HepG2 (cell line): ENCODE measurements at places on chromosomes 13 and 19. TPM values are rescaled to one million over a fixed set of nuclear protein-coding genes. Genes with fewer than 3 reads are reported as not detected.

DNA sequence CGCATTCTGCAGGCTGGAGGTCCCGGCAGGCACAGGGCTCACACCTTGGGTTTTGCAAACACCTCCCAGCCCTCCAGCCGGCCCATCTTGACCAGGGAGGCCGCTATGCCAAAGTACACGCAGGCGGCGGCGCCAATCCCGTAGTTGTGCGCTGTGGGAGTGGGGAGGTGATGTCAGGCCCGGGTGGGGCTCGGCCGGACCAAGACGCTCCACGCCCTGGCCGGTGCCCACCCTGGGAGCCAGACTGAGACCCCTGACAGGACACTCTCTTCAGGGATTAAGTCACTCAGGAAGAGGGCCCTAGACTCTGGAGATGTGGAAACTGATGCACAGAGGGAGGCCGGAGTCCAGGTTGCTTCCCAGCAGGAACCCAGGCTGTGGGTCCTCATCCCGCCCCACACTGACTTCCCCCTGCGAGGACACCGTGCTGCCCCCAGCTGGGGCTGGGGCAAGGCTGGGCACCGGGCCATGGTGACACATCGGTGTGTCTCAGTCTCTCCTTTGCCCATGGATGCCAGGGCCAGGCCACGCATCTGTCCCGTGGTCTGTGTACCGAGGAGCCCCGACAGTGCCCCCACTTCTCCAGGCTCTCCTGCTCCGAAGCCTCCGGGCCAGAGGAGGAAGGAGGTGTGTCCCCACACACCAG, 8.8 kb downstream of the NDUFA11 start:
- DNase-seq = no peak

DNA sequence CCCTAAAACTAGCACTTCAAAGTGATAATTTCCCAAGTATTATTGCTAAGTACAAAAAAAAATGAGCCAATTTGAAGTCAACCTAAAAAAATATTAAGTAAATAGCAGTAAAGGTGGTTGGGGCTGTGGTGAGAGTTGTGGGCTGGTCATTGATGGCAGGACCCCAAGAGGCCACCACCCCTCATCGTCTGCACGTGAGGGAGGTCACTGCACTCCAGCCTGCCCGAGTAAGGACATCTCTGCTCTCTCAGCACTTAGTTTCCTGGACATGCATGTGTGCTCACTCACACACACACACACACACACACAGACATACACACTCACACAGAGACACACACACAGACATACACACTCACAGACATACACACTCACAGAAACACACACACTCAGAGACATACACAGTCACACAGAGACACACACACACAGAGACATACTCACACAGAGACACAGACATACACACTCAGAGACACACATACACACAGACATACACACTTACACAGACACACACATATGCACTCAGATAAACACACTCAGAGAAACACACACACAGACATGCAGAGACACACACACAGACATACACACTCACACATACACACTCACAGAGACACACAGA, 127.2 kb upstream of the SOX1 start:
- DNase-seq = no peak

GRCh38 chr19:42172261-42172660, 40.0 kb upstream of the POU2F2 start:
- DNase-seq = no peak

- no peak for DNase-seq
Observed at GRCh38 chr13:41370736-41371135, 59.7 kb downstream of the NAA16 start.

DNA sequence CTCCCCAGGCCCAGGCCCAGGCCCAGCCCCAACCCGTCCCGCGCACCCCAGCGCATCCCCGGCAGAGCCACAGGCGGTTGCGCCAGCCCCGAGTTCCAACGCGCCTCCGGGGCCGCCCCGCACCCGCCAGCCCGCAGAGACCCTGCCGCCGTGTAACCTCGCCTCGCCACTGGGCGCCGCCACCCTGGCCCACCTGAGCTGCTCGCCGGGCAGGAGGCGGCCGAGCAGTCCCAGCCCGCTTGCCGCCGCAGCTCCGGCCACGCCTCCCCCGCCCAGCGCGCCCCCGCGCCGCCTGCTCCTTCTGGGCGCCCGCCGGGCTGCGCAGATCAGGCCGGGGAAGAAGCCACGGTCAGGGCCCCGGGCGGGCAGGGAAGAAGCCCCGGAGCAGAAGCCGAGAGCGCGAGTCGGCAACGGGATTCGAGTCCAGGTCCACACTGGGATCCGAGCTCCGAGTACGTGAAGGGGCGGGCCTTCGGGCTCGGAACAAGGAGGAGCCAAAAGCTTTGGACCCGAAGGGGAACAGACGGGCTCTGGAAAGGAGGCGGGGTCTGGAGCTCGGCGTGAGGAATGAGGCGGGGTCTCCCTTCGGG, at the start of gene MBOAT7:
Gene MBOAT7 (minus strand): TSS at position 436 of the 590 bp plus-strand sequence. CDS start 1,072 bp downstream, outside the sequence.
- no peak for DNase-seq

DNA sequence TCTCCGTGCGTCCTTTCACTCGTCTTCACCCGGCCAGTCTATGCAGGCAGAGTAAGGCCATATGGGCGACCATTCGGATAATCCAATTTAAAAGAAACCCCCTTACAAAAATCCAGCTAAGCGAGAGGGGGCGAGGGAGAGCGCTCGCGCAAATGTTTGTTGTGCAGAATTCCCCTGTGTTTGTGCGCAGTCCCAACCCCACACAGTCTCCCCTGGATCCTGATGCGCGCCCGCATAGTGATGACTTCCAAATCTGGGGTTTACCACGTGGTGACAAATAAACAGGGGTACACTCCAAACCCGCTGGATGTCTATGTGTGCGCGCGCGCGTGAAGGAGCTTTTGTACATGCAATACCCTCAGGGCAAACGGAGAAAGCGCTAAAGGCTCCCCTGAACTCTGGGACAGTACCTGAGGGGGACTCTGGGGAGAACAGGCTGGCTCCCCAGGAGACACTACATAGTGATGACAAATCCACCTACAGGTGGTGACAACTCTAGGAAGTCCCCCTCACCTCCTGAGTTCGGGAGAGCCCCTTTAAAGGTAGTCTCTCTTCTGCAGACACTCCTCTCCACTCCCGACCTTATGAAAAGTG, 8.5 kb downstream of the SOX21 start:
- DNase-seq = no peak

GRCh38 chr19:33868076-33868735, 71.5 kb downstream of the KCTD15 start:
- DNase-seq = no peak

GRCh38 chr13:32261567-32261966, 53.6 kb downstream of the ZAR1L start:
- DNase-seq = no peak

GRCh38 chr13:98576200-98576945, 534 bp downstream of the STK24 start:
- no peak for DNase-seq

DNA sequence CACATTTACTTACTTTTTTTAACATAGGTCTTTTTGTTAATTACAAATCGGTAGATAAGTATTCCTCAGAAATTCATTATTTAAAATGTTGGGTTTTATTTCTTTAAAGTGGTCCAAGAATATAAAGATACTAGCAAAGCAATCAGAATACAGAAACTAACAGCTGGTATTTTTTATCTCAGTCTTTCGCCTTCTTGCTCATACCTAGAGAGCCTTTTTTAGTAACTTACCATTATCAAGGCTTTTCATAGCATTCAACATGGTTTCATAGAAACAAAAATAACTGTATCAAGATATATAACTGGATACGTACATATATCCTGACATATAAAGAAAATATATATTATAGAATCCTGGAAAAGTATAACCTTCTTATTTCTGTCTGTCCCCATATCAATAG, 227.8 kb upstream of the MIR17HG start:
- DNase-seq = no peak

DNA sequence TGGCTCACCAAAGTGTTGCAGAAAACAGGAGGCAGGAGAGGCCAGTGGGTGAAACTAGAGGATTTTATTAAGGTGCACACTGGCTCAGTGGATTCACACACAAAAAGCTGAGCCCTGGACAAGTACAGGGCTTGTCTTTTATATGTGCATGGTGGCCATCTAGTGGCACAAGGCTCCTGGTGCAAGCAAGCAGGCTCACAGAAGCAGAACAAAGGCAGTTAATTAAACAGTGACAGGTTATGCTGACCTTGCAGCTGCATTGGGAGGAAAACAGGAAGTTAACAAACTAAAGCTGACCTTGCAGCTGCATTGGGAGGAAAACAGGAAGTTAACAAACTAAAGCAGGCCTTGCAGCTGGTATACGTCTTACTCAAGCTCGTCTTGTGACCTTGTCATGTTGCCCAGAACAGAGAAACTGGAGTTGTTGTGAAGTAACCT, 65.3 kb upstream of the ZNF681 start:
- DNase-seq = peak; percentile 9

The RPS28 gene
- total RNA-seq = 281 and 319 TPM in 2 replicates

GRCh38 chr19:49672131-49672919, 4.7 kb upstream of the PRMT1 start:
- peak; percentile 92 for DNase-seq

The PRODH2 gene
- total RNA-seq = 42.0 and 86.7 TPM in 2 replicates

DNA sequence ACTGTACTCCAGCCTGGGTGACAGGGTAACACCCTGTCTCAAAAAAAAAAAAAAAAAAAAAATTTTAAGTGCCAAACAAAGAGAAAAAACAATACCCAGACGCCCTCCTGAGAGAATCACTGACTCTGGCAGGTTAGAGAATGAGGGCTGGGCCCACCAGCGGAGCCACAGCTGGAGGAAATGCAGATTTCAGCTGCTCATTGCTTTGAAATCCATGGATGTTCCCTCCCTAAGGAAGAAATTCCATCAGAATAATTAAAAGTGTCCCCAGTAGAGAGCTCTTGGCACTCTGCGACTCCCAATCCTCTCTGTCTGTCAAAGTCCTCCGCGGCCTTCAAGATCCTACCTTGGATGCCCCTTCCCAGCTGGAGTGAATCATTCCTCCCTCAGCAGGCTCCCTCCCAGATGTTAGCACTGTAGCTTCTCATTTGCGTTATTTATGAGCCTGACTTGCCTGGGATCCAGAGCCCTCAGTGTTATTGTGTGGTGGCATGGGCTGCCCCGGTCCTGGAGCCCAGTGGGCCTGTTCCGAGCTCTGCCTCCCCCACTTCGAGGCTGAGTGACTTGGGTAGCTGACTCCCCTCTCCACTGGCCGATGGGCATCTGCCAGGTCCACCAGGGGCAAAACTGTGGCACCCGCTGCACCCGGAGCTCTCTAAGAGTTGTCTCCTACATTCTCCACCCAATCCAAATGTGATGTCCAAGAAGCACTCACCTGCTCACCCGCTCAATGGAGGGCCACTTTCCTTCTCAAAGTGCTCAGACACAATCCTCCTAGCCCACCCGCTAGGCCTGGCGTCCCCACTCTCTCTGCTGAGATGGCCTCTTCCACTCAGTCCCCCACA, 47.0 kb downstream of the SERP2 start:
- DNase-seq = no peak

DNA sequence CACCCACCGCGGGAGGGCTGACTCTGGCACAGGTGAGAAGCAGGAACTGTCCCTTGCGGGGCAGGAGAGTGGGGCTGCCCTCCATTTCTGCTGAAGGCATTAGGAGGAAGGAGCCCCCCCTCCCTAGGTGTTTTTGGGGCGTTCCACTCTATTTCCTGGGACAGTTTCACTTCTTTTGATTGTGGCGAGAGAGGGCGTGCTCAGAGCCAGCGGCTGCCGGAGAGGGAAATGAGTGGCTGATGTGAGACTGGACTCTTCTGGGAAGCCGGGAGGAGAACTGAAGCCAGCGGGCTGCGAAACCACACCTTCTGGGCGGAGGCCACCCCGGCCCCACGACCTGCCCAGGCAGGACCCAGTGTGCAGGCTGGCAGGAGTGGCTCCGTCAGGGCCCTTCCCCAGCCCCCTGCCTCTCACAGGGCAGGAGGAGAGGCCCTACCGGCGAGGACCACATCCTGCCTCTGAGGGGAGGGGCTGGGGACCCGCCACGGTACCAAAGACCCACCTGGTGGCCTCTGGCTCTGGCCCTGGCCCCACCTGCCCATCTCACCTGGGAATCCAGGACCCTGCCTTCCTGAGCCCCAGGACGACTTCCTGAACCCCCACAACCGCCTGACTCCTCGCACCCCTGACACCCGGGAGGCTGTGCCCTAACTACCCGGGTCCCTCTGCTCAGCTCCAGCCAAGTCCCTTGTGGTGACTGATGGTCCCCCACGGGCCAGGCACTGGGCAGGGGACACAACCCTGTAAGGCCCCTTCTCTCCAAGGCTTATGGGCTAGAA, 25.9 kb downstream of the MPND start:
- DNase-seq = no peak

DNA sequence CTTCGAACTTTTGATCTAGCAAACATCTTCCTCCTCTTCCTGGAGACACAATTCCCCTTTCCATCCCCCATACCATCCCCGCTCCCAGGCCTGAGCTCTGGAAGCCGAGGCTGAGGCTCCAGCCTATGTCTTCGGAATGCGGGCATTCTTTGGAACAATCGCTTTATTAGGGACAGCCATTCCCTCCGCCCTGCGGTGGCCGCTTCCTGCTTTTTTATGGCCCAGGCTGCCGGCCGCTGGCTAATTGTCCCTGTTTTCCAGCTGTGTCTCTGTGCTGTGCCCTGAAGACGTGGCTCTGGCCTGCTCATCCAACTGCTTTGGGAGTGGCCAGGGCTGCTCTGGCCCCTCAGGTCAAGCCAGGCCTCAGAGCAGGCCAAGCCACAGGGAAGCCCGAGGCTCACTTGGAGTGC, 2.1 kb upstream of the CDX2 start:
- DNase-seq = no peak

DNA sequence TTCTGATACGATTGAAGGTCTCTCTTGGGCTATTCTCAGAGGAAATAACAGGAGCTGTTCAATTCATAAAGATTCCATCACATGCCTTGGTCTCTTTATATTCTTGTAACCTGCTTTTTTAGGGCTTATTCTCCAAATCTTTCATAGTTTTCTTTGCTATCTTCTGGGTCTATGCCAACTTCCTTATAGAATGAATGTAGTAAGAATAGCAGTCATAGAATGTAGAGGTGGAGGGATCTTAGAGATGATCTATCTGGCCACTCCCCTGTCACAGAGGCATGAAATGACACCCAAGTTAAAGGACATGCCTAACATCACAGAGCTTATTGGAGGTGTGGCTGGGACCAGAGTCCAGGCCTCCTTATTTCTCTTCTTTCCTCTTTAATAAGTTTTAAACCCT, 13.2 kb downstream of the LCP1 start:
- no peak for DNase-seq

The ZNF358 gene
- total RNA-seq = 6.4 and 9.1 TPM in 2 replicates

GRCh38 chr19:15180451-15181390, 20.1 kb downstream of the NOTCH3 start:
- DNase-seq = peak; percentile 37

The ZNF729 gene
- total RNA-seq = not detected in 2 replicates

The SMIM44 gene
- total RNA-seq = not detected in 2 replicates
